NCI-H1436 treated with DMSO at 0.1 percent for 48 hours (cell line): ENCODE measurements at places on chromosomes 13 and 19.

GRCh38 chr13:42814868-42815267 is 33.5 kb downstream of the FAM216B start:
- DNase-seq = peak; percentile 13

GRCh38 chr19:36526581-36526980 is 1.5 kb downstream of the ZNF260 start:
- DNase-seq = no peak

- no peak for DNase-seq
Measured at GRCh38 chr19:28405346-28405742, 807.6 kb downstream of the UQCRFS1 start.

DNA sequence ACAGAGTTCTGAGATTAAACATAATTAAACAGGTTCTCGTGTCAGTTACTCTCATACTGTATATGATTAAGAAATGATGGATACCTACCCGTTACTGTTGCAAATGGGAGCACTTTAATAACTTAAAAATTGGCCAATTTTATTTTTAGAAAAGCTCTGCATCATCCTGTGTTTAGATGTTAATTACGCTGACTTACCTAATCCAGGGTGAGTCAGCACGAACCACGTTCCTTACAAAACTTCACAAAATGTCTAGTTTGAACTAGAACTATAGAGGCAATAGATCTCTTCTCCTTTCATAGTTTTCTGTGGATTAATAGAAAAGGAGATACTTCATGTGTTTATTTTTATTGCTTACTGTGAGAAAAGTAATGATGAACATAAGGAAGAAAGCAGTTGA is 363.9 kb downstream of the MYO16 start:
- no peak for DNase-seq

DNA sequence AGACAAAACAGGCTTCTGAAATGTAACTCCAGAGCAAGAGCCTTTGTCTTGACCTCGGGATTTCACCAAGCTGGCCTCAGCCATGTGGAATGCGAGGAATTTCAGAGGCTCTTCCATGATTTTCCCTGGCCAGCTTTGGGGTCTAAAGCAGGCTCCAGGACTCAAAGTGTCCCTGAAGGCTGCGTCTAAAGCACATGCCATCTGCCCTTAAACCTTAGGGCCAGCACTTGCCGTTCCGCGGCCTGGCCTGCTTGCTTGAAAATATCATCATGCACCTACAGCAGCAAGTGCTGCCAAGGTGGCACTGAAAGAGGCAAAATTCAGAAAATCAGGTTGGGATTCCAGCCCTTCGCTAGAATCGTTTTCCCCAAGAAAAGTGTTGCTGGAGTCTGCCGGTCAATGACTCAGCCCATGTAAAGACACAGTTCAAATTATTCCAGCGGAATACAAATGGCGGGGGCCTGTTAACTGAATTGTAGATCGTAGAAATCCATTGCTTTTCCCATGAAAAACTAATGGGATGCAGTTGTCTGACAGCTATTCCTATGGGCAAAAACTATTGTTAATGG is 105.7 kb upstream of the RAP2A start:
- DNase-seq = no peak

GRCh38 chr13:48817166-48817802 is 158.4 kb upstream of the FNDC3A start:
- no peak for DNase-seq

- no peak for DNase-seq
Measured at GRCh38 chr13:42484386-42484785, 89.6 kb upstream of the TNFSF11 start.

- DNase-seq = no peak
Measured at GRCh38 chr19:41367848-41368301, 3.9 kb upstream of the B9D2 start.

DNA sequence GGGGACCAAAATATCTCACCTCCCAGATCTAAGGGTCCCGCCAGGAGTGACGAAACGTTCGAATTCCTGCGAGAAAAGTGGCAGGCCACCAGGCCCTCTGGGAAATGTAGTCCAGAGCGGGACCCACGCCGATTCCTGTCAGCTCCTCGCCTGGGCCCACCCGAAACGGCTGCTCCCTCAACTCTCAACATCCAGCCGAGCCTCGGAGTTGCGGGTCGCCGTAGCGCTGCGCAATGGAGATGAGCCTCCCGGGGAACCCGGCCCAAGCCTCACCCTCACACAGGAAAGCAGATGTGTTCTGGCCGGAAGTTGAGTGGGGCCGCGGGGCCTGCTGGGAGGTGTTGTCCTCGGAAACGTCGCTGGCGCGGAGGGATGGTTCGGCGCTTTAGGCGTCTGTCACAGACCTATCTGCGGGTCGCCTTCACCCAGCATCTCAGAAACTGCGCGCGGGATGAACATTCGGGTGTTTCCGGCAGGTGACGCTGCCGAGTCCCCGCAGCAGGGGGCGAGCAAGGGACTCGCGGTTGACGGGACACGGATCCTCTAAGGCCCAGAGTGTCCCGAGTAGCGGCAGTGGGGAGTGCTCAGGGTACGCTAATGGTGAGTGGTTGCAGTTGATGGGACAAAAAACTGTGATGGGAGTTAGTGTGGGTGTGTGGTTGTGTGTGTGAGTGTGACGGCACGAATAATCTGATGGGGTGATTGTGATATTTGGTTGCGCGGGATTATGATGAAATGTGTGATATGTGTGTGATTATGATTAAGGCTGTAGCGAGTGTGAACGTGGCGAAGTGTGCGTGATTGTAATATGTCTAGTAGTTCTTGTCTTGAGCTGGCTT is at the start of the genes ZNF568 and ZNF829:
Gene ZNF568 (plus strand): TSS at position 341 of the 839 bp plus-strand sequence. CDS start 6,439 bp downstream, outside the sequence.
Gene ZNF829 (minus strand): TSS at position 300 of the 839 bp plus-strand sequence. CDS start 1,124 bp downstream, outside the sequence.
- peak; percentile 54 for DNase-seq

DNA sequence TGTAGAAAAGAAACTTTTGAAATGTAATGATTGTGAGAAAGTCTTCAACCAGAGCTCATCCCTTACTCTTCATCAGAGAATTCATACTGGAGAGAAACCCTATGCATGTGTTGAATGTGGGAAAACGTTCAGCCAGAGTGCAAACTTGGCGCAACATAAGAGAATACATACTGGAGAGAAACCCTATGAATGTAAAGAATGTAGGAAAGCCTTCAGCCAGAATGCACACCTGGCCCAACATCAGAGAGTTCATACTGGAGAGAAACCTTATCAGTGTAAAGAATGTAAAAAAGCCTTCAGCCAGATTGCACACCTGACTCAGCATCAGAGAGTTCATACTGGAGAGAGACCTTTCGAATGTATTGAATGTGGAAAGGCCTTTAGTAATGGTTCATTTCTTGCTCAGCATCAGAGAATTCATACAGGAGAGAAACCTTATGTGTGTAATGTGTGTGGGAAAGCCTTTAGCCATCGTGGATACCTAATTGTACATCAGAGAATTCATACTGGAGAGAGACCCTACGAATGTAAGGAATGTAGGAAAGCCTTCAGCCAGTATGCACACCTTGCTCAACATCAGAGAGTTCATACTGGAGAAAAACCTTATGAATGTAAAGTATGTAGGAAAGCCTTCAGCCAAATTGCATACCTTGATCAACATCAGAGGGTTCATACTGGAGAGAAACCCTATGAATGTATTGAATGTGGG is 19.3 kb downstream of the ZNF583 start:
- no peak for DNase-seq

DNA sequence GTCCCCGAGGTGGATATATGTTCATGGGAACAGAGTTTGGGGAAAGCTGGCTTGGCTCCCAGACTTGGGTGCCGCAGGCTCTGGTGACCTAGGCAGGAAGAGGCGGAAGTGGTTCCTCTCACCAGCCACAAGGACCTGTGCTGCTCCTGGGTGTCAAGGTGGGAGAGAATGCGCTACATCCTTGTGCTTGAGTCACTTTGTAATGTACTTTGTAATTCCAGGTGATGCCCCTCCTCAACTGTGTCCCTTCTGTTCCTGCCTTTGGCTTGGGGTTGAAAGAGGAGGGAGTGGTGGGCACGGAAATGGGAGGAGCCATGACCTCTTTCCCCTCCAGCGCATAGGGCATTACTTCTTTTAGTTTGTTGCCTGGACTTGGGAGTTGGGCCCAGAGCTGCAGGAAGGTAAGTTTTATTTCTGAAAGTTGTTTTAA is 10.9 kb downstream of the GARRE1 start:
- no peak for DNase-seq

GRCh38 chr13:44523146-44524015 is 52.7 kb downstream of the TSC22D1 start:
- DNase-seq = no peak

DNA sequence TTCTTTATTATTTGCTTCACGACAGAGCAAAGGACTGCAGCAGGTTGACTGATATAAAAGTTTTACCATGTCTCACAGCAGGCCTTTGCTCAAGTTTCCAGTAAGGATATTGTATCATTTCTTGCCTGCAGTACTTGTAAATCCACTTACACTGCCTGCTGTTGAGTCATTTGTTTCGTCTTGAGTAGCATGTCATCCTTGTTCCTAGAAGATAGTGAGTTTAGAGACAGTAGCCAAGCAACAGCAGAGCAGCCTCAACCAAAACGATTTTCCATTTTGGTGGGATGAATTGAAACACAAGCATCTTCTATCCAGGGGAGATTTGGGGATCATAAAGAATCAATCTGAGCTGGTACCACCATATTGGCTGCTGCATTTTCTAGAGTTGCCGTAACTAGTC is 24.0 kb upstream of the ALOX5AP start:
- DNase-seq = no peak

DNA sequence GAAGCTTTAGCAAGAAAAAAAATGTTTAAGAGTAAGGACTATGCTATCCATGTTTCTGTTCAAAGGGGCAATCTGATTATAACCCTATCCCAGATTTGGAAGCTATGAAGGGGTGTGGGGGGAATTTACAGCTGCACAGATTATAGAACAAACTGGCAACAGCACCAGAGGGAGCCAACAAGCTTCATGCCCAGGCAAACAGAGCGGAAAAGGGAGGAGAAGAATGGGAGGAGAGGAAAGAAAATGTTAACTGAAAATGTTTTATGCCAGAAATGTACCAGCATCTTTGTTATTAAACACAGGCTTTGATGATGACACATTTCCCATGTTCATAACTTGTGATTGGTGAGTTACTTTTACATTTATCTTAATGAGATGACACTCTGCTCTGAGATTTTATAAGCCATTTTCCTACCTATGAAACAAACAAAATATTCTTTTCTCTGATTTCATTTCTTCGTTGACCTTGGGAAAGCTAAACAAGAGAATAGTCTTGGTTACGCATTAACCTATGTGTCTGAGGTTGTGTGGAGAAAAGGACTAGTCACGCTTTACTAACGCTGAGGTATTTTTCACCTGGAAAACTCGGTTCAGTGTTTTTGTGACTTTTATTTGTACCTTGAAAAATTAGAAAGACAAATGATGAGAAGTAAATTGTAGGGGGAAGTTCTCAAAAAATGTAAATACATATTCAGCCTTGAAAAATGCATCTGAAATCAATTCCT is 235.8 kb upstream of the MIR17HG start:
- DNase-seq = no peak

- no peak for DNase-seq
Measured at GRCh38 chr13:23889615-23890607, 711 bp upstream of the MIPEP start.

GRCh38 chr19:2087621-2088100 is 8.5 kb downstream of the MOB3A start:
- DNase-seq = no peak

DNA sequence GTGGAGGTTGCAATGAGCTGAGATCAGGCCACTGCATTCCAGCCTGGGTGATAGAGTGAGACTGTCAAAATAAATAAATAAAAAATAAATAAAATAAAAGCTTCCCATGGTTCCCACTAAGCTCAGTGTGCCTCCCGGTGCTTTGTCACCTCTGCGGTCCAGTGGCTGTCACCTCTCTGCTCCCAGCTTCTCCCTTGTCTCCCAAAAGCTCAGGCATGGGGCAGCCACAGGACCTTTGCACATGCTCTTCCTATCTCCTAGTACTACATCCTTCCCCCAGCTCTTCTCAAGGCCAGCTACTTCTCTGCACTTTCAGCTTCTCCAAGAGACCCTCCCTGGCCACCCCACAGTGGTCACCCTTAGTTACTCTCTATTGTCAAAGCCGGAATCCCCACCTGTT is 7.6 kb upstream of the MATK start:
- no peak for DNase-seq

GRCh38 chr13:109867766-109868165 is 81.4 kb upstream of the IRS2 start:
- no peak for DNase-seq

DNA sequence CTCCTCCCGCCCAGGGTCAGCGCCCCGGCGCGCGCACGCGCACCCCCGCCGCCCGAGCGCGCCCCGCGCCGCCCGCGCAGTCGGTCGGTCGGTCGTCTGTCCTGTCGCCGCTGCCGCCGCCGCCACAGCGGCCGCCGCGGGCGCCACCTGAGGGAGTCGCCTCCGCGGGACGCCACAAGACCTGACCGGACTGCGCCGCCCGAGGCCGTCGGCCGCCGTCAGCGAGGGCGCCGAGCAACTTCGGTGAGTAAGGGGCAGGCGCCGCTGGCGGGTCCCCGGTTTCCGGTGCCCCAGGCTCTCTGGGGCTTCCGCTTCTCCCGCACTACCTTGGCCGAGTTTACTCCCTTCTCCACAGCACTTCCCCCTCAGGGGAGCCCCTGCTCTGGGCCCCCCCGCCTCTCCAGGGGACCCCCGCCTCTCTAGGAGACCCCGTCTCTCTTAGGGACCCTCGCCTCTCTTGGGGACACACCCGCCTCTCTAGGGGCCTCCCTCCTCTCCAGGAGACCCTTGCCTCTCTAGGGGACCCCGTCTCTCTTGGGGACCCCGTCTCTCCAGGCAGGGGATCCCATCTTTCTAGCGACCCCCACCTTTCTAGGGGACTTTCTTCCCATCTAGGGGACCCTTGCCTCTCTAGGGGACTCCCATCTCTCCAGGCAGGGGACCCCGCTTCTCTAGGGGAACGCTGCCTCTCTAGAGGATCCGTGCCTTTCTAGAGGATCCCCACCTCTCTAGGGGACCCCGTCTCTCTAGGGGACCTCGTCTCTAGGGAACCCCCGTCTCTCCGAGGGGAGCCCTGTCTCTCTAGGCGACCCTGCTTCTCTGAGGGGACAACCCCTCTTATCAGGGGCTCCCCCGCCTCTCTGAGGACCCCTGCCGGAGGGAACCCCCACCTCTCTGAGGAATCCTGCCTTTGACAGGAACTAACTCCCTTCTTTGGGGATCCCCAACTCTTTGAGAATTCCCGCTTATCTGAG is 19.3 kb upstream of the GATAD2A start:
- no peak for DNase-seq

DNA sequence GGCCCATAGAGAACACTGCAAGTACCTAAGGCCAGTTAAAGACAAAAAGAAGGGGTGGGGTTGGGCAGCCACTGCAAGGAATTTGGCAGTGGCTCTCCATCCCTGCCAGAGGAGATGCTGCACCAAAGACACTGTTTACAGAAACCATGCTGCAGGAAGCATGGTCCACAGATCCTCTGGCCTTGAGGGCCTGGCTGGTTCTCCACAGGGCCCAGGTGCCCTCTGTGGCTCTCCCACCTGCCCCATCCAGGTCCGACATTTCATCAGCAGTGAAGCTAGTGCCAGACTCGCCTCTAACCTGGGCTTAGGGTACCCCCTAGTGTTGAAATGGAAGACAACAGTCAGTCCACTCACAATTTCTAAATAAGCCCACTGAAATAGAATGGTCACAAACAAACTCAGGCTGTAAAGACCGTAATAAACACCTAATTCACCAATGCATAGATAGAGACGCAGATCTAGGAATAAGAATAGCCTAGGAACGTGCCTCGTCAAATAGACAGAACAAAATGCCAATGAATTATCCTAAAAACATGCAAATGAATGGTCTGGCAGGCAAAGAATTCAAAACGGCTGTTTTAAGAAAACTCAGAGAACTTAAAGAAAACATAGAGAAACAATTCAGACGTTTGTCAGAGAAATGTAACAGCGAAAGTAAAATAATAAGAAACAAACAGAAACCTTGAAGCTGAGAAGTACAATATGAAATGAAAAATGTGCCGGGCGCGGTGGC is 23.3 kb downstream of the LYPD4 start:
- no peak for DNase-seq

- DNase-seq = no peak
Measured at GRCh38 chr19:42282819-42283187, 13.8 kb downstream of the CIC start.

GRCh38 chr19:47323872-47324271 is 8.1 kb upstream of the C5AR2 start:
- no peak for DNase-seq
